ENCODE measurements at places on chromosomes 5 and 9.

- DNase-seq = no peak
Observed at GRCh38 chr5:176836811-176837706, 26.7 kb downstream of the UNC5A start.

- peak; percentile 48 for DNase-seq
Observed at GRCh38 chr9:108163321-108164005, 673.9 kb upstream of the KLF4 start.

DNA sequence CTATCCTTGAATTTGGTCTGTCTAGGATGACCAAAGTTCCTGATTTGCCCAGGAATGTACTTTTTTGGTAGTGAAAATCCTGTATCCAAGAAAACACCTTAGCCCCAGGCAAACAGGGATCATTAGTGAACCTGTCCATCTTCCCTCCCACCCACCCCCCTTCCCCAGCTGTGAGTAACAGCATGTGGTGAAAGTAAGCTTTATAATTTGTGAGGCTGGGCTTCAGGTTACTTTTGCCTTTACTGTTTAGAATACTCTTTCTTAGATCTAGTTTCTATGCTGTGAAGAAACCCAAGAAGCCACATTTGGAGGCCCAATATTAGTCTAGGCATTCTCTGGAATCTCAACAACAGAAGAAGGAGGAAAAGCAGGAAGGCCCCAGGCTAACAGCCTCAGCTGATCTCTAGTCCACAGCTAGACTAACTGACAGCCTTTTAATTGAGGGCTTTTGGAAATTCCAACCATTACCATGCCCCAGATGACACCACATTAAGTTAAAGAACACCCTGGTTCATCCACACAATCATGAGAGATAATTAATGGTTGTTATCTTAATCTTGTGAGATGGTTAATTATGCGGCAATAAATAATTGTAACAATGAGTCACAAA lies 703.0 kb upstream of the NUDT12 start:
- no peak for DNase-seq

- DNase-seq = no peak
Observed at GRCh38 chr9:124964056-124964455, 23.2 kb upstream of the GOLGA1 start.

- DNase-seq = no peak
Observed at GRCh38 chr5:26492906-26493459, 545.4 kb downstream of the CDH9 start.

- DNase-seq = peak; percentile 23
Observed at GRCh38 chr9:115520646-115521045, 402.7 kb upstream of the TNC start.

- no peak for DNase-seq
Observed at GRCh38 chr9:75071530-75072122, 16.3 kb downstream of the NMRK1 start.

DNA sequence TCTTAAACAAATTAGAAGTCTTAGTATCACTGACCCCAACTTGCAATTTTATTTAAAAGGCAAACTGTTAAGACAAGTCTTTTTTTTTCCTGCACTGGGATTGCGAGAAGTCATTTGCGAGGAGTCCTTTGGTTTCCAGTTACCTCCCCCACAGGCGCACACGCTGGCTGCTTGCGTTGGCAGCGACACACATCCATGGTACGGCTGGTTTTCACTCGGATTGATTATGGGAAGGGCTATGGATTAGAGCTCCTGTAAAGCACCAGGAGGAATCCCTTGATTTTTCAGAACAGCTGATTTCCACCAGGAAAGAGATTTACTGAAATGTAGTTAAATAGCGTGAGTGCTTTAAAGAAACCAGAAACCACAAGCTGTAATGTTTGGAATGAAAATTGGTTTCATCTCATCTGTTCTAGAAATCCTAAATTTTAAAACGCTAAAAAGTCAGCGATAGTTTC lies 737 bp downstream of the SLC1A3 start:
- no peak for DNase-seq

GRCh38 chr5:140035881-140036280 lies 7.2 kb downstream of the NRG2 start:
- DNase-seq = no peak

- no peak for DNase-seq
Observed at GRCh38 chr5:173832386-173832785, 55.8 kb upstream of the CPEB4 start.

- no peak for DNase-seq
Observed at GRCh38 chr5:62333250-62333794, 27.3 kb downstream of the KIF2A start.

GRCh38 chr5:9544502-9545135 lies 1.3 kb downstream of the SEMA5A start:
- DNase-seq = peak; percentile 91

DNA sequence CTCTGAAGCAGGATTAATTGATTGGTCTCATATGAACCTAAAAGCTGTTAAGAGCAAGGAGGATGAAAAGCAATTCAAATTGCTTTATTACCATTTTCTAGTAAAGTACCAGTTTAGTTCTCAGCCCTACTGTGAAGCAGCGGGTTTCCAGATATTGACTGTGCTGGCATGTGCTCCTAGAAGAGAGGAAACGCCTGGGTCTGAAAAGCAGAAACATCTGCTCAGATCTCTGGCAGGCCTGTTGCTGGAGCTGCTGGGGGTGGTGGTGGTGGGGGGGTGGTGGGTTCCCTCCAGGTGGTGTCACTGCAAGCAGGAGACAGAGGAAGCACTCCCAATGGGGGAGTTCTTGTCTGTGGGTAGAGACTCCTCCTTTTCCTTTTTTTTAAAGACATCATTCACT lies 105.5 kb upstream of the ZNF462 start:
- DNase-seq = no peak

DNA sequence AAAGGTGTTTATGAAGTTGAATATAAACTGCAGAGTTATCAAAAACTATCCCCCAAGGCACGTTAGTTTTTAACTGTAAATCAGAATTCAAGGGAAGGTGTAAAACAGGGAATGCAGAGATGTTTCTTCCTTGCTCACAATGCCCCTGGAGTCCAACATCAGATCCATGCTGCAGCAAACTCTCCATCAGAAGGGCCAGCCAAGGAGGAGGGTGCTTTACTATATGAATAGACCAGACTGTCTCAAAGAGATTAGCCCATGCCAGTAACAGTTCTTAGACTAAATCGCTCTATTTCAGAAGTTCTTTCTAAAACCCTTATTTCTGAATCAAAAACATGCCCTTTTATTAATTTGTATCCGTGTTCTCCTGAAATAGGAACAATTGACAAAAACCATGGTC lies 362.8 kb upstream of the RPS23 start:
- DNase-seq = no peak

- DNase-seq = no peak
Observed at GRCh38 chr5:135568923-135569360, 9.8 kb downstream of the CXCL14 start.

- no peak for DNase-seq
Observed at GRCh38 chr9:5493679-5494511, 16.4 kb upstream of the PDCD1LG2 start.

GRCh38 chr9:111463048-111463447 lies 21.1 kb downstream of the ECPAS start:
- no peak for DNase-seq

GRCh38 chr9:82148901-82149461 lies 160.4 kb downstream of the SPATA31D1 start:
- no peak for DNase-seq

DNA sequence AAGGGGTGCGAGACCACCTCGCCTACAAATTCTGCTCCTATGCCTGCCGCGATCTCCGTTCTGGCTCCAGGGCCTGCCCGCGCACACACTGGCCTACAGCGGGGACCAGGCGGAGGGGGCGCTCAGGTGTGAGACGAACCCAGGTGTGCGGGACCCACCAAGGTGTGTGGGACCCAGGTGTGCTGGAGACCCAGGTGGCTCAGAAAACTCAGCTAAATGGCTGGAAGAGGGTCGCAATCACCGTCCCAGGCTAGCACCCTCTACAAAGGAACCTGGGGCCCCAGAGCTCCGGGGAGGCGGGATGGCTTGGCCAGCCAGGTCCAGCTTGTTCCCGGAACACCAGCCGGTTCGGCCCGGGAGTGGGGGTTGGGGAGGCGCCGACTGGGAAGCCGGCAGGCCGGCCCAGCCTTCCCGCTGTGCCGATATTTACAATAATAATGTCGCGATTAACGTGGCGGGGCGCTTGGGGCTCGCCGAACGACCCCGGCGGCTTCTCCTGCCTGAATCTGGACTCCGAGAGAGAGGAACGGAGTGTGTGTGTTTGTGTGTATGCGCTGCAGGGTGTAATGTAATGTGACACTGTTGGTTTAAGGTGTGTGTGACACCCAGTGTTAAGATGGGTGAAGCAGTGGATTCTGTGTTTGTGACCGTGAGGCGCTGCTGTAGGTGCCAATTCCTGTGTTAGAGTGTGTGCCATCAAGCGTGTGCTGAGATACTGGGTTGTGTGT lies 1.4 kb downstream of the PCDH1 start:
- no peak for DNase-seq

DNA sequence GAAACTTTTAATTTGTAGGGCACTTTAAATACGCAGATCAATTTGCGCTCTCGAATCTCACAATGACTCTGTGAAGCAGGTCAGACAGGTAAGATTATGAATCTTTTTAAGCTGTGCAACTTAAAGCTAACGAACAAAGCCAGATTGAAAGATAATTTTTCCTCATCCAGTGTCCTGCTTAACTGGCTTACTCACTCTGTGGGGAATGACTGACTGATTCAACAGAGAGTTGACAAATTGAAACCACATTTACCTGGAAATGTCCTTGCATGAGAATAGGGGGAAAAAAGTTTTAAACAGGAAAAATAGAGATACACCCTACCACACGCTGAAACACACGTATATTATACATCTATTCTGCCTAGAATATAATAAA lies 187.9 kb downstream of the MAN2A1 start:
- no peak for DNase-seq

- no peak for DNase-seq
Observed at GRCh38 chr5:78232163-78232562, 62.3 kb downstream of the AP3B1 start.

- DNase-seq = no peak
Observed at GRCh38 chr5:83031381-83031780, 45.8 kb downstream of the TMEM167A start.

GRCh38 chr5:154273028-154273617 lies 82.6 kb downstream of the GALNT10 start:
- peak; percentile 51 for DNase-seq

DNA sequence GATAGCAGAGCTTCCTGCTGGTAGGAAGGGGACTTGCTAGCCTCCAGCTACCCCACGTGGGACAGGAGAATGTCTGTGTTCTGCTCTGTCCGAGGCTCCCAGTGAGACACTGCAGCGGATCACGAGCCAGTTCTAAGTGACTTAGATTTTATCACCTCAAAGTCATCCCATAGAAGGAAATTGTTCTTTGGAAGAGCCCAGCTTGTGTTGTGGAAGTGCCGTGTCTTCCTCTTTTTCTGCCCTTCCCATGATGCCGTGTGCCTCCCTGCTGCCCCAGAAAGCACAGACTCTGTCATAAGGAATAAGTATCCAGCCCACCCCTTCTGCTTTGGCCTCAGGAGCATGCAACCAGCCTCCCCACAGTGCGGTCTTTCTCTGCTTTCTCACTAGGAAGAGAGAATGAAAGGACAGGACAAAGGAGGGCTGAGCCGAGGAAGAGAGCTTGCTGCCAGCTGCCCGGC lies 35.6 kb downstream of the RUFY1 start:
- no peak for DNase-seq

- DNase-seq = no peak
Observed at GRCh38 chr5:173633304-173633703, 16.9 kb upstream of the BOD1 start.

DNA sequence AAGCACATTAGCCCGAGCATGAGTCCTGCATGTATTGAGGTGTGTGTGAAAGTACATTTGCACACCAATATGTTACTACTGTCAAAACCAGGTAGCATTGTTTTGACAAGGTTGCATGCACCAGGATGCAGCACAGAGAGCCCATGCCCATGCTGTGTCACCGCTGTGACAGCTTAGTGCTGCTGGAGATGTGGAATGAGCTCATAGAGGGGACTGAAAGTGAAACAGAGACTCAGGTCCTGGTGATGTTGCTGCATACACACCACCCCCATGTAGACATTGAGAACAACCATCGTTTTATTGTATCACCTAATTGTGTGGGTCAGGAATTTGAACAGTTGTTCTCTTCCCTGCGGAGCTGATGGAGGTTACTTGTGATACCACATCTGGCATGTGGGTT lies 53.0 kb downstream of the GADD45G start:
- DNase-seq = no peak

- no peak for DNase-seq
Observed at GRCh38 chr9:4706021-4706420, 26.7 kb downstream of the CDC37L1 start.

GRCh38 chr5:178474562-178475184 lies 115.5 kb downstream of the COL23A1 start:
- no peak for DNase-seq

DNA sequence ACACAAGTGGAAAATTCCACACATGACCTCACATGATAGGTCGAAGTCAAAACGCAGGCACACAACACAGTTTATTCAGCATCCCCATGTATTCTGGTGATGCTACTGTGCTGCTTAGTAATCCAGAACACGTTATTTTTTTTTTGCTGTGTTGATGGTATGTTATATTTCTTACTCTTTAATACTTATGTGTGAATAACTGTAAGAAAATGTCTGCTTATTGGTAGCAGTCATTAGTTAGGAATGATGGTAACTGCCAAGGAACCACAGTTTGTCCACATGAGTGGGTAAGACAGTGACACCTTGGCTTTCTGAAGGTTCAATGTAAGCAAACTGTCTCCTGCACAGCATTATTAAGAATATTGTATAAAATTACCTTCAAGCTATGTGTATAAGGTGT lies 107.7 kb upstream of the DAPK1 start:
- DNase-seq = no peak

DNA sequence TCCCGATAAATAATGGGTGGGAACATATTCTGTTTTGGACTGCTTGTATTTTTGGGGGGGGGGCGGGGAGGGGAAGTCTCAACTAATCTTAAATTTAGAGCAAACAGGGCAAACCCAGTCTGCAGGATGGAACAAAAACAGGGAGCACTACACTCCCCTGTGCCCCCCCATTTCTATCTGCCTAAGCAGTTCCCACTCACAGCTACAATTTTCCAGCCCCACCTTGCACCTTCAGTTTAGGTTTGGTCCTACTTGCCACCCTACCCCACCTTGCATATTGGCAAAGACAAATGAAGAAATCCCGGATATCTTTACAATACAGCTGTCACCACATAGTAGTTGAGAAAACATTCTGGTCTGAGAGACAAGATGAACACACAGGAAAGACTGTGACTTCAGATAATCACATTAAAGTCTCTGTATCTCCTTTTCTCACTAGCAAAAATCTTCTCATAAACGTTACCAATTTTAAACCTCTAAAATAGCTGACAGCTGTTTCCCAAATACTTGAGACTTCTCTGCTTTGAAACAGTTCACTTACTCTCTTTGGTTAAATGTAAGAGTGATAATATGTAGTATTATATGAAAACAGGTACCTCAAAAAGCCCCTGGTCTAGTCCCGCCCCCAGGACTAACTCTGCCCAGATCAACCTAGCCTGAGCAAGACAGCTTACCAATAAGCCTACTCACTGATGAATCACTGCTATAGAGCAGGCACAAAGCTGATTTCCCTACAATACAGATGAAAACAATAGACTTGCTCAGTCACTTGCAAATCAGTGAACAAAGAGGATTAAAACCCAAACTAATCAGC lies 5.2 kb upstream of the RAPGEF6 start:
- no peak for DNase-seq

GRCh38 chr5:149638136-149638535 lies 56.8 kb downstream of the ARHGEF37 start:
- DNase-seq = no peak
